ENCODE measurements at places on chromosomes 2 and 18.

- no peak for DNase-seq
Observed at GRCh38 chr2:240774856-240775255, 45.2 kb downstream of the KIF1A start.

DNA sequence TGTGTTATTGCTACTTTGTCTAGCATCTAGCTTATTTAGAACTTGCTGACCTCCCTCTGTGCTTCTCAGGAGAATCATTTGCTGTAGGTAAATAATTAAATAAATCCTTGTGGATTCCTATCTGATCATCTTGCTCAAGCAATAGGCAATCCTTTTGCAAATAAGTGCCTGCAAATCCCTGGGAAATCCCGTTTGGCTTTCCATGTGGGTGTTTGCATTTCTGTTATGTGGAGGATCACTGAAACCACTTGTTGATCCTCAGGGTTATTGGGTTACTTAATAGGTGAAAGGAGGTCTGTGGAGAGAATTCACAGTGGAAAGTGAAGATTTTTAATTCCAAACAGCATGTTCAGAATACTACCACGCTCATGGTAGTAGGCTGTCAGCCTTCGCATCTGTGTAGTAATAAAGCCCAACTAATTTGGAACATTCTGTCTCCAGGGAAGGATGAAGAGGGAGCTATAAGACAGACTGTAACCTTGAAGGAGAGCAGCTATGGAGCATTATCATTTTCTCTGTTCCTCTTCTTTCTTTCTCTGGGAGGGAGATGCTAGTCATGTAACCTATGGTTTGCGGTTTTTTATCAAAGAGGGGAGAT lies 72.5 kb downstream of the GULP1 start:
- no peak for DNase-seq

GRCh38 chr2:33406622-33407021 lies 69.8 kb upstream of the RASGRP3 start:
- no peak for DNase-seq

- no peak for DNase-seq
Observed at GRCh38 chr2:4597400-4597799, 894.0 kb downstream of the DCDC2C start.

DNA sequence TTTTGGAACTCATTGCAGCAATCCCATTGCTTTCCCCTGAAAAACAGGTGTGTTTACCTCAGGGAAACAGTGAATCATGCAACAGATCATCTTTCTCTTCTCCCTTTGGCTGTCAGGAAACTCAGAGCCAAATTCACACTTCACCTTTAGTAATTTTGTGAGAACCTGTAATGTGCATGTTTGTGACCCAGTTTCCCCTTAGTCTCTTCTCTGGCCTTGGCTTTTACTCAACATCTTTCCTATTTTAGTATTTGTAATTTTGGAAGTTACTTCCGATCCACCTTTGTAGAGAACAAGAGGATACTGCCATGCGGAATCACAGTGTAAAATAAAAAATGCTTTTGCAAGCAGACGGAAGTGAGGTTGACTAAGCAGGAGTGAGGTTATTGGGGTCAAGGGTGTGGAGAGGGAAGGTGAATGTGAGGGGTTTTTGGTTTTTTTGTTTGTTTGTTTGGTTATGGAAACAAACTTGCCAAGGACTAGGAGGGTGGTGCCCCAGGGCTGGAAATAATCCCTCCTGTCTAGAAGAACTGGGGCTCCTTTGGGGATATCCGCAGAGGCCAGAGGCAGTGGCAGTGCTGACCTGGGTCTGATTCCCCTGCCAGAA lies 14.0 kb downstream of the ASPRV1 start:
- DNase-seq = no peak

DNA sequence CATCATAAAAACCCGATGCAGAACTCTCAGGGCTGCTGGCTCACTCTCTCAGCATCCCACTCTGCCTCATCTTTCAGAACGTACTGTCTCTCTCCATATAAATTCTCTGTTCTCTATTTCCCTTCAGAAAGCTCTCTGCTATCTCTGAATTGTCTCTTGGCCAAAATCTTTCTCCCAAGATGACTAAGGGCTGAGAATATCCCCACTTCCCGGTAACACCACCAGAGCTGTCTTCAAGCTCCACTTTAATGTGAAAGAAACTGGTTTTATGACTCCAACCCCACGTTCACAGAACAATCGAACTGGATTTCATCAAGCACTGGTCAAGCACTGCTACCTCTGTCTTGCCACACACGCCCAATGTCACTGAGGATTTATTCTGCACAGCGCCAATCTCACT lies 22.4 kb downstream of the TGFBRAP1 start:
- no peak for DNase-seq

DNA sequence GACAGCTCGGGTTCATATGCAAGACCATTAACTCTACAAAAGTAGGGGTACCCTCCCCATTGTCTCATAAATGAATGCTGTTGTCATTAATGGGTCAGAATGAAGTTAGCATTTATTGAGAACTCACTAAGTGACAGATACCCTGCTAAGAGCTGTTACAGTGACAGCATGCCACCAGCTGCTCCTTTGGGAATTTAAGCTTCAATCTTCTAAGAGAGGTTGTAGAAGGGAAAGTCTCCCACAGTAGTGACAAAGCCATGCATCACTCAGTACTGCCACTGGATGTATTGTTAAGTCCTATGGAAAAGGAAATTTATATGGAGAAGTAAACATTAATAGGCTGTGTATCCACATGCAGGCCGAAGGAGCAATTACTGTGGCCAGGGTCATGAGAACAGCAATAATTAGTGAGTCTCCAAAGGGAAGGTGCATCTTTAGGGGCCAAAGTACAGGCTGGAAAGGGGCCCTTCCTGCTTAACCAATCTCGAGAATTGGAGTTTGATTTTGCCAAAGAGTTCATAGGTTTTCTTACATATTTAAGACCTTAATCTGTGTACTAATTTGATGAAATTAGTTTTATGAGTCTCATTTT lies 64.5 kb upstream of the FAM124B start:
- DNase-seq = no peak

DNA sequence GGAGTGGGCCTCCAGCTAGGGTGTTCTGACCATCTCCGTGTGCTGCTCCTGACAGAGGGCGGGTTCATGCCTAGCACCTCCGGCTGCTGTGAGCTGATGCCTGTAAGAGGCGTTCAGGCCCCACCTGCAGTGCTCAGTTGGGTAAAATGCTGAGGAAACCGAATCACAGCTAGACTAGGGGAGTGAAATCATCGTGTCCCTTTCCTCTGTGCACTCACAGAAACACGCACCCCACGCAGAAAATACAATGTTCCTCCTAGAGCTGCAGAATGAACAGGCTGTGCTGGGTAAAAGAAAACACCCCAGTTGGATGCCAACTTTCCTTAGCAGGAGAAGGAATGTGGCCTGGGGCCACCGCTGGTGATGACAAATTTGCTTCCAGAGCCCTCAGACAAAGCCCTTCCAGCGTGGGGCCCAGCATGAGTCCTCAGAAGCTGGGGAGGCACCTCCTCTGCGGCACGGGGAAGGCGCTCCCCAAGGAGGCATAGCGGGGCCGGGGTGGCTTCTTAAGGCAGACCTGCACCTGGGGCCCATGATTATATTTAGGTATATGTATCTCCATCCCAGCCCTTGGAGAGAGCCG lies 16.3 kb upstream of the ARHGEF4 start:
- DNase-seq = no peak

- no peak for DNase-seq
Observed at GRCh38 chr2:207983641-207984042, 41.7 kb downstream of the PLEKHM3 start.

DNA sequence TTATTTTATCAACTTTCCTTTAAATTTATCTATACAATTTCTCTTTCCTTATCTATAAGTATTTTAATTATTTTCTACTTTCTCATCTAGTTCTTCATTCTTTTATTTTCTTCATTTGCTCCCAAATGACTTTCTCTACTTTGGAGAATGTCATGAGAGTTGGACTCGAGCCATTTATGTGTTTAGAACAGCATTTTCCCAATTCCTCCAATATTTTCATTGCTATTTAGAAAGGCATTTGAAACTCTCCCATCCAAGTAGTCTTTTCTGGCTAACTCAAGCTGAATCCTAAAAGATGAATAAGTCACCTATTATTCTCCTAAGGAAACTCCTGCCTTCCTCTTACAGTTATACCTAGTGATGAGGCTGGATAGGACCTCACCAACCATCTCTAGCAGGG lies 15.8 kb upstream of the FEZ2 start:
- DNase-seq = no peak
